Gastroesophageal sphincter (tissue), 4 donors: ENCODE measurements at places on chromosomes 3 and 15. TPM values are rescaled to one million over a fixed set of nuclear protein-coding genes. Genes with fewer than 3 reads are reported as not detected.

GRCh38 chr15:66737243-66738010 lies 35.4 kb downstream of the SMAD6 start:
- no peak for ATAC-seq

GRCh38 chr3:53068176-53068575 lies 22.3 kb upstream of the SFMBT1 start:
- no peak for ATAC-seq

The CLRN1 gene
- not detected for total RNA-seq

- no peak for ATAC-seq
These were observed 641 bp downstream of the OPA1 start for GRCh38 chr3:193593668-193594030.

- no peak for ATAC-seq
These were observed 42.1 kb downstream of the IQCH start for GRCh38 chr15:67296684-67297083.

- no peak for ATAC-seq
These were observed 338.2 kb upstream of the ATP10A start for GRCh38 chr15:26201177-26201858.

DNA sequence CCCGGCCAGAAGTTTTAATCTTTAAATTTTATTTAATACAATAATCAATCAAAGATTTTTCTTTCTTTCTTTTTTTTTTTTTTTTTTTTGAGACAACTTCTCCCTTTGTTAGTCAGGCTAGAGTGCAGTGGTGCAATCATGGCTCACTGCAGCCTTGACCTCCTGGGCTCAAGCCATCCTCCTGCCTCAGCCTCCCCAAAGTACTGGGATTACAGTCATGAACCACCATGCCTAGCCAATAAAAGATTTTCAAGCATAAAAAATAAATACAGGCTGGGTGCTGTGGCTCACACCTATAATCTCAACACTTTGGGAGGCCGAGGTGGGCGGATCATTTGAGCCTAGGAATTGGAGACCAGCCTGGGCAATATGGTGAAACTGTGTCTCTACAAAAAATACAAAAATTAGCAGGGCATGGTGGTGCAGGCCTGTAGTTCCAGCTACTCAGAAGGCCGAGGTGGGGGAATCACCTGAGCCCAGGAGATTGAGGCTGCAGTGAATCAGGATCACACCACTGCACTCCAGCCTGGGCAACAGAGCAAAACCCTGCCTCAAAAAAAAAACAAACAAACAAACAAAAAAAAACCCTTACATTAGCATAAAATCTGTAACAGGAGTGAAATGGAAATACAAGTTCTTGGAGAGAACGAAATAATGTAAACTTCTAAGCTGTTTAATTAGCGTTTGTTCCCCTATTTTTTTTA lies 29.1 kb upstream of the SRP14 start:
- no peak for ATAC-seq

The ARPP21 gene
- 0.46 TPM for total RNA-seq

DNA sequence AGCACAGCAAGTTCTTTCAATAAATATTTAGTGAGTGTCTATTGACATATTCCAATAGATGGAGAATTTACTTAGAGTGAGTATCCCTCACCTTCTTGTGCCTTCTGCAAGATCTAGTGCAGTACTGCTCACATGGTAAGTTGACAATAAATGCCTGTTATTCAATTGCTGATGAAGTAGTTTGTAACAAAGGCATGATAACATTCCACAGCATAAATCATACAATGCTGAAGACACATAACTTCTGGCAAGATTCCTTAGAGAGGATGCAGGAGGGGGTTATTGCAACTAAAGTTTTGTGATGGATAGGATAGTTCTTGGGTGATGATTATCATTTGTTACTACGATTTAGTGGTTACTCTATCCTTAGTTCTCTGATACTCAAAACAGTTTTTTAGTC lies 112.2 kb upstream of the RBMS3 start:
- no peak for ATAC-seq

GRCh38 chr3:141682007-141682406 lies 56.1 kb upstream of the RNF7 start:
- ATAC-seq = no peak

DNA sequence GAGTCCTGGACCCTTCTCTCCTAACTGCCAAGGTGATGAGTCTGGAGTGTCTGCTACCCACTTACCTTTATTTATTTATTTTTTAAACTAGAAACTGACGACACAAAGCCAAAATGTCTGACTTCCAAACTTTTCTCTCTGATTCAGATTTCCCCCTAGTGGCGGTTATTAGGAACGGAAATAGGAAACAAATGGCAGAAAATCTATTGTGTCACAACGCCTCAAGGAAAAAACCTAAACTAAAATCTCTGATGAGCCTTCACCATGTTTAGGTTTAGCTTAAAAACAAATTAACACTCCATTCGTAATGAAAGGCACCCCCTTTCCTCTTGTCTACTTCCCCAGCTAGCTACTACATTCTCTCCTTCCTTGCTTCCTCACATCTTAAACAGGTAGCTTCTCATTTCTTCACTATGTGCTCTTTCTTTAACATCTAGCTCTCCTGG lies 94.0 kb upstream of the MEX3B start:
- ATAC-seq = peak; percentile 28

DNA sequence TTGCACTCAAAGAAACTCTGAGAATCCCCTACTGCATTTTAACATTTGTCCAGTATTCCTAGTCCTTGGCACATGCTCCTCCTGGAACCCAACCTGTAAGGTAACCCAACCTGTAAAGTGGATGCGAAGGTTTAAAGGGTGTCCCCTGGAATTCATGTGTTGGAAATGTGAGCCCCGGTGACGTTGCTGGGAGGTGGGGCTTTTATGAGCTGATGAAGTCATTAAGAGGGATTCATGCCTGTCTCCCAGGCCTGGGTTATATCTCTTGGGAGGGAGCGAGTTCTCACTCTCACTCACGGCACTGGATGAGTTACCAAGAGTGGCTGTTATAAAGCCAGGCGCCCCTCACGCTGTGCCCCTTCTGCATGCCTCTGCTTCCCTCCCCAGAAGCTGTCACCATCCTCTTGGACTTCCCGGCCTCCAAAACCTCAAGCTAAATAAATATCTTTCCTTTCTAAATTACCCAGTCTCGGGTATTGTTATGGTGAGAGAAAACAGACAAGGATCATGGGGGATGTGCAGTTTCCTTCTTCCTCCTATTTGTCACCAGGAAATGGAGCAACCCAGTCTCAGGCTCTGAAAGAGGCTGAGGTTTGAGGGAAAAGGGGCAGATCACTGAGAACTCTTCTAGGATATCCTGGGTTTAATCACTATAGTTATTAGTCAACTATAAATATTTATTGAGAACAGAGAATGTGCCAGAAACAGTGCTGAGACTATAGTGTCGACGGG lies 7.6 kb downstream of the XXYLT1 start:
- no peak for ATAC-seq

The GASK1A gene
- 11.5 TPM for total RNA-seq

DNA sequence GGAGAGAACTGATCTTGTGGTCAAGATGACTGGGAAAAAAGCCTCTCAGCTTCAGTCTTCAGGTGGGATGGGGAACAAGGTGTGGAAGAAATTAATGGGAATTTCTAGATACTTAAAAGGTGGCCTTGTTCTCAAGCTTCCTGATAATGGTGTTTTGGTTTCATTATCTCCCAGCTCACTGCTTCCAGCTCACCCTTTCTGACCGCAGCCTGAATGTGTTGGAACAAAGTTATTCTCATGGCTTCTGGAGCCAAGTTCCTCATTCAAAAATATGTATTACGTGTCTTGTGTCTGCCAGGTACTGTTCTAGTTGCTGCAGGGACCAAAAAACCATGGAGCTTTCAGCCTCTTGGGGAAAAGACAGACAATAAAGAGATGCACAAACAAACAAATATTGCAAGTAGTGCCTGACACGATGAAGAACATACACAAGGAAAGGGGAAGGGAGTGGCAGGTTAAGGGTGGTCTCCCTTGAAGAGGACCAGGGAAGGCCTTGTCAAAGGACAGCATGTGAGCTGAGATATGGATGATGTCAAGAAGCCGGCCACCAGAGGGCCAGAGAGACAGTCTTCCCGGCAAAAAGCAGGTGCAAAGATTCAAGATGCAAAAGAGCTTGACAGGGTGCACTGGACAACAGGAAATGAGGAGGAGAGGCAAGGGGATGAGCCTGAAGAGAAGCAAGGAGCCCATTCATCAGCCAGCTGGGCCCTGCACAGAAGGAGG lies 35.5 kb downstream of the ARRDC4 start:
- ATAC-seq = no peak

DNA sequence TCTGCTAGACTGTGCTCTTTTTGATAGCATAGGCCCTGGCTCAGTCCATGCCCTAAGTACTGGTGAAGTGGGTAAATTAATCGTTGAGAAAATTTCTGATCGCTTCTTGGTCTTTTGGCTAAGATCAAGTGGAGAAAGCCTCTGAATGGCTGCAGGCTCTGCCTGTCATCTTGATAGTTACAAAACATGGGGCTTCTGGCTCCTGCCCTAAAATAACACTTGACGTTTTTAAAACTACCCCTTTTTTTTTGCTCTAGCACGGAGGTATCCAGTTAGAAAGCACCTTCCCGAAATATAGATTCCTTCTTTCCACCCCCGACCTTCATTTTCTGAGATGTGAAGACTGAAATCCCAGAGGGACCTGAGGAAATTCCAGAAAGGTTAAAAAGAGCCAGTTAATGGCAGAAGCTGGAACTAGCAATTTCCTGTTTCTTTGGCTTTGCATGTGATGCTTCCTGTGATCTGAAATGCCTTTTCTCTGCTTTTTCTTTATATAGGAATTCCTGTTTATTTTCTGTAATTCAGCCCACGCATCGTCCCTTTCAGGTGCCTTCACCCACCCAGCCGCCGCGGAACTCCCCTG lies 799 bp upstream of the C2CD4B start:
- ATAC-seq = no peak

GRCh38 chr15:58985443-58985842 lies 2.0 kb upstream of the RNF111 start:
- peak; percentile 40 for ATAC-seq

The CYP1A1 gene
- total RNA-seq = not detected

The LIPH gene
- total RNA-seq = 1.2 TPM

GRCh38 chr3:138785951-138786350 lies 48.8 kb downstream of the PIK3CB start:
- no peak for ATAC-seq

The ABHD17C gene
- total RNA-seq = 1.4 TPM

- no peak for ATAC-seq
These were observed 352.4 kb downstream of the ROBO1 start for GRCh38 chr3:79415356-79415755.

DNA sequence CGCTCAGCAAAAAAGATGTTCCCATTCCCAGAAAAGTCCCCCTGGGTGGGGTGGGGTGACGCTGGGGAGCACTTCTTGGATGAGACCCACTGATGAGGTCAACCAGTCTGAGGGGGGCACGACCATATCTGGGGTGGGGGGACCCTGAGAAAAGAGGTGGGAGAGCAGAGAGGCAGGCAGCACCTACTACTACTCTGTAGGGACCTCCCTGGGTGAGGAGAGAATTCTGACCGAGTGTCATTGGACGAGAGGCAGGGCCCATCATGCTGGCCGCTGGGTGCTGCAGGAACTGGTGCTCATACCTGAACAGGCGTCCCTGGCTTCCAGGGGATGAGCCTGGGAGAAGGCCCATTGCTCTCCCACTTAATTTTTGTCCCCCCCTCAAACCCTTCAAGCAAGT lies 158.8 kb downstream of the KLF13 start:
- ATAC-seq = no peak

DNA sequence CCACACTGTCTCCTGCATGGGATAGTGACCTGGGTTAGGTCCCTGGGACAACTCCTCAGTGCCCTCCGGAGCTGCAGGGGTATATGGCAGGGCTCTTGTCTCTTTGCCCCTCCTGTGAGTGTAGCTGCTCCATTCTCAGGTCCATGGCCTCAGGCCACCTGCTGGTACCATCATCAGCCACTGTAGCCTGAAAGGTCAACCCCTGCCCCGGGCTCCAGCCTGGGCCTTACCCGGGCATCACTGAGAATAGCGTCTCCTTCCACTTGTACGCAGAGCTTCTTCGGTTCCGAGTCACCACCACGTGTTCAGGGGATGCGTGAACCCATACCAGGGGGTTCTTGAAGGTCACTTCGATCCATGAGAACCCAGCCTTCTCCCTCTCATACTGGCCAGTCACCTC lies 13.8 kb downstream of the ITIH4 start:
- ATAC-seq = no peak

The TGM4 gene
- not detected for total RNA-seq

The TMCO5A gene
- not detected for total RNA-seq

- ATAC-seq = peak; percentile 46
These were observed 105.5 kb downstream of the GABRB3 start for GRCh38 chr15:26667222-26667988.

DNA sequence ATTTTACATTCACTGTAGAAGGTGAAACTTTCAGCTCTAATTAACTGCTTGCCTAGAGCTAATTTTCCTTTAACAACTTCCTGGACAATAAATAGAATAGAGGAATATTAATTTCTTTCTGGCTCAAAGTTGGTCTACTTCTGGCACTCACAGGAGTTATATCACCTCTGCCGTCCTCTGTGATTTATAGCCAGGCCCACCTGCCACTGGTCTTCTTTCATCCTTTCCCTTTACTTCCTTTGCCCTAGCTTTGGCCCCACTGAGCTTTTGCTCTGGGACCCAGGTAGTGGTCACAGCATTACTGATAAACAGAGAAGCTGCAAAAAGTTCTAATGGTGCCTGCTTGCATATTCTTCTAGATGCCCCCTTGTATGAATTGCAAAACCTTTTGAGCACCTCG lies 49.3 kb upstream of the ABHD10 start:
- ATAC-seq = no peak

The ZNF660 gene
- 0.82 TPM for total RNA-seq

The ZDHHC23 gene
- total RNA-seq = 1.2 TPM

DNA sequence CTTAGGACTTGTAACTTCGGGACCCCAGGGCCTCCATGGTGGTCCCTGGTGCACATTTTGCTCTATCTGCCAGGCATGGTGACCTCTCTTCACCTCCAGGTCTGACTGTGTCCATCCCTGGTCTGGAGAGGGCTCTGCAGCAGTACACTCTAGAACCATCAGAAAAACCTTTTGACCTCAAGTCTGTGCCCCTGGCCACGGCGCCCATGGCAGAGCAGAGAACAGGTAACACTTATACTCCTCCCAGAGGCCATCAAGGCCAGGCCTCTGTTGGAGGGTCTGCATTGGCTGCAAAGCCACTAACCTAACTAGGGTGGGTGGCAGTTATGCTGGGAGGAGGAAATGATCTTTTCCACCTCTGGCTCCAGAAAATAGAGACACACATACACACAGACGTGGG lies 10.3 kb upstream of the HMCES start:
- ATAC-seq = no peak

DNA sequence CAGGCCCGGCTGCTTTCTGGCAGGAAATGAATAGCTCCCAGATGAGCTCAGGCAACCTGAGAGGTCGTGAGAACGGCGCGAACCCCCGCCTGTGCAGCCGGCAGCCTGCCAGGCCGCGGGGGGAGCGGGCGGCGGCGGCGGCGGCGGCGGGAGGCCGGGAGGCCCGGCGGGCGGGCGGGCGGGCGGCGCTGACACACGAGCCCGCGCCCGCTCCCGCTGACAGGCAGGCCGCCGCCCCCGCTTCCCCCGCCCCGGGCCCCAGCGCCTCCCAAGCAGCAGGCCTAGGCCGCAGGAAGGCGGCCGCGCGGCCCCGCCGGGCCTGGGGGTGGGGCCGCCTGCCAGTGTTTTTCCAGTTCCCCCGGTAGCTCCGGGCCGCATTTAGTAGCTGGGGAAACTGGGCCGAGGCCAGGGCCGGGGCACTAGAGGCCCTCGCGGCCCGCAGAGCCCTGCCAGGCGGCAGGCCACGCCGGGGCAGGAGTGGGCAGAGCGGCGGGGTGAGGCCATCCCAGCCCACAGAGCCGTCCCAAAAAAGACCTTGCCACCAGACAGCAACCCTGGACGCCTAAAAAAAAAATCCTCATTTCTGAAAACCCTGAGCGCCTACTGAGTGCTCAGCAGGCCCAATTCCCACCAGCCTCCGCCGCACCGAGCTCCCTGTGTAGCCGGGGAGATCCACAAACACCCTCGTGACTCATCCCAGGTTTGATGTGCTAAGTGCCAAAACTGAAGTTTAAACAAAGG lies 5.6 kb downstream of the HES1 start:
- ATAC-seq = peak; percentile 83
